ENCODE measurements at places on chromosomes 5 and 9.

DNA sequence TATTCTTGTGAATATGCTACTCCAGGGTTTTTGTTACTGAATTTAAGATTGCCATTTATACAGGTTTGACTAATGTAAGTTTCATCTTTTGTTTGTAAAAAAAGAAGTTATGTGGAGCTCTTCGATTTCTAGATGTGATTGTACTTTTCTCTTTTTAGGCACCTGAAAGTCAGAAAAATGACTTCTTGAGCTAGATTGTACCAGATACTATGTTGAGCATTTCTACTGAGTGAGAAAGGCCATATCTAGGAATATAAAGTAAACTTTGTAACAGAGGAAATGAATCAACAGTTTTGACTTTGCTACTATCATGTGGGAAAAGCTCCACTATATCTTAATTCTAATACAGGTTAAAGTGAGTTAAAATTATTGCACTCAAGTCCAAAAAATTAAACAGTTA is 25.1 kb downstream of the SMC5 start:
- DNase-seq, result no peak

DNA sequence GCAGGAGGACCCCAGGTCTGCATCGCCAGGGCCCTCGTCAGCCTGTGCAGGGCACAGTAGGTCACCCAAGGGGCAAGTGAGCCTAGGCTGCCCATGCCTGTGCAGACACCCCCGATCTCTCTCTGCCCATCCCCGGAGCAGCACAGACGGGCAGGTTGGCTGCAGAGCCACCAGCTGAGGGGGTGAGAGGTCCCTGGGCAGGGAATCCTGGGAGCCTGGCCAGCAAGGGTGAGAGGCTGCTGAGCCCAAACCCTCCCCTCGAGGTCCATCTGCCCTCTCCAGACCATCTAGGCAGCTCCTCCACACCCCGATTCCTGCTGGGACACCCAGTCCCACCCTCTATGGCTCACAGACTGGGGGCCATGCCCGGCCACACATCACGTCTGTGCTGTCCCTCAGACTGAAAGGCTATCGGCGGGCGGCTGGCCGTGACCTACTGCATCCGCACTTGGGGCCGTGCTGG is 2.8 kb upstream of the DPP7 start:
- no peak for DNase-seq

DNA sequence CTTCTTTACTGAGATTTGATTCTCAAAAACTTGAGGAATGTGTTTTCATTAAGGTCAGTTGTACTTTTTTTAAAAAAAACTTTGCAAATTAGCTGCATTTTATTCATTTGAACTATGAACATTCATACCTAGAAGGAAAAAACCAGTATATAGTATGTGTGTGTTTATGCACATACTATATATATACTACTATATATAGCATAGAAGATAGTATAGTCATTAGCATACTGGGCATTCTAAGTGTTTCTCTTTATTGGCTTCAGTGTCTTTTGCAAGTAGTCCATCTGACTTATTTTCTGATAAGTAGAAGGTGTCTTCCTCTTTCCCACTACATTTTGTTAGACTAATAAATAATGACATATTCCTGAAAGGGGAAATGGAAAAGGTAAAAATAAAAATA is 33.0 kb downstream of the ELOVL7 start:
- no peak for DNase-seq

DNA sequence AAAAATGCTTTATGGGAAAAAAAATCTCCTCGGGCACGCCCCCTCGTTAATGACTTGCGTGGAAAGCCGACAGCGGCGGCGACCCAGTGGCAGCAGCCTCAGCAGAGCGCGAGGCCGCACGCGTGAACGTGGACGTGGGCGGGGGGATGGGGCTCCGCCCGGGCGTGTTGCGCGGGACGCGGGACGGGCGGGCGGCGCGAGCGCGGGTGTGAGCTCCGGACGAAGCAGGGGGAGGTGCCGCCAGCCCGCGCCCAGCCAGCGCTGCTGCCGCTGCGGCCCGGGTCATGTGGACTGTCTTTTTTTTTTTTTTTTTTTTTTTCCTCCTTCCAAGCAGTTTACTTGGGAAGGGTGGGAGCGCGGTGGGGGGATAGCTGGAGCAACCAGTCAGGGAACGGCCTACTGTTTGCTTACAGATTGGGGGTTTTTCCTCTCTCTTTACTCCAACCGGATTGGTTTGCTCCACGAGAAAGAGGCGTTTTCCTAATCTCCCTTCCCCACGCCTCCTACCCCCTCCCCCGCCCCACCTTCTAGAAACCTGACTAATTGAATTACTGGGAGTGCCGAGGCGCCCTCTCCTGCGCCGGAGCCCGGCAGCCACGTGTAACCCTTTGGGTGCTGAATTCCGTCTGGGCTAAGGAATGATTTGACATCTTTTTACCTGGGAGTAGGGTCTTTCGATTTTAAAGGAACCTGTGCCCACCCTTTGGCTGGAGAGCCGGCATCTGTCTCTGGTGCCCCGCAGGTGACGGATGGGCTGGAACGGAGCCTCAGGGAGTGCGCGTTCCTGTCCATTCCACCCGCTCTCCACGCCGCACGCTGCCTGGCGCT is 1.7 kb upstream of the EFNA5 start:
- DNase-seq, result no peak

- DNase-seq, result no peak
Measured at GRCh38 chr5:71895546-71895945, 176.5 kb downstream of the CARTPT start.

GRCh38 chr5:135211083-135211790 is 177.2 kb upstream of the PITX1 start:
- DNase-seq, result no peak

DNA sequence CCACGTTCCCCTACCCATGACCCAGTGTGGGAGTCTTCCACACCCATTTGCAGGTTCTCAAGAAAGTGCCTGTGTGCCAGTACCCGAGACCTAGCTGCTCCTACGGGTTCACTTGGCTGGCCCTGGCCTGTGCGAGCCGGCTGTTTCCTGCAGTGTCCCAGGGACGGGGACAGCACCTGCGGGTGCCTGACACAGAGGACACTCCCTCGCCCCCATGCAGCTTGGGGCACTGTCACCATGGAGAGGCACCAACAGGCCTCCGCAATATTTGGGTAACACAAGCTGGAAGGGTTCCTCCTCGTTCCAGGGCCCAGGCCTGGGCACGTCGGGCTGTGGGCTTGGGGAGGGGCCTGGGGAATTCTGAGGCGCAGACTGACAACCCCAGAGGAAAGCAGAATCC is 41.4 kb downstream of the DUSP1 start:
- no peak for DNase-seq

DNA sequence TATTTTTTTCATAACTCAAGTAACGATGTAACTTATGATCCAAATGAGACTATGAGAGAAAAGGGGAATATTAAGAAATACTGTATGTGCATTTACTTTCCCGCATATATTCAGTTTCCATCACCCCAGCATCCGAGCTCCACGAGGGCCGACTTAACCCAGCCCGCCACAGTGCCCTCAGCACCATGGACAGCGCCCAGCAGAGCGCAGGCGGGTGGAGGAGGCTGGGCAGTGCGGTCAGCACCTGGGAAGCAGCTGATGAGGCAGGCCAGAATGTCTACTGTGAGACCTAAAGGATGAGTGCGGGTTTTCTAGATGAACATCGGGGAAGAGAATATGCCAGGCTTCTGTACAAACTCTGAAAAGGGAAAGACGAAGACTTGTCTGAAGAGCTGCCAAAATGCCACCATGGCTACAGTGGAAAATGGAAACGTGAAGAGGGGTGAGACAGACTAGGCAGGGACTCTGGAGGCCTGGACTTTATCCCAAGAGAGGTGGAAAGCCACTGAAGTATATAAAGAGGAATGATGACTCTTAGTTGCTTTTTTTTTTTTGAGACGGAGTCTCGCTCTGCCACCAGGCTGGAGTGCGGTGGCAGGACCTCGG is 34.5 kb upstream of the MED27 start:
- DNase-seq, result no peak
